ENCODE measurements at places on chromosomes 13 and 19.

DNA sequence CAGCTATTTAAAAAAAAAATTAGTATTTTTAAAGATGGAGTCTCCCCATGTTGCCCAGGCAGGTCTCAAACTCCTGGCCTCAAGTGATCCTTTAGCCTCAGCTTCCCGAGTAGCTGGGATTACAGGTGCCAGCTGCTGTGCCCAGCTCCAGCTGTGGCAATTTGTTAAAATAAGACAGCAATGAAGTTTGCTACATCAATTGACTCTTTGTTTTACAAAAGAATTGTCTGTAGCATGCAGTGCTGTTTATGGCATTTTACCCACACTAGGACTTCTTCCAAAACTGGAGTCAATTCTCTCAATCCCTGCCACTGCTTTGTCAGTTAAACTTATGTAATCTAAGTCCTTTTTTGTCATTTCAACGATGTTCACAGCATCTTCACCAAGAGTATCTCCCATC lies 49.3 kb downstream of the NDFIP2 start:
- no peak for DNase-seq

DNA sequence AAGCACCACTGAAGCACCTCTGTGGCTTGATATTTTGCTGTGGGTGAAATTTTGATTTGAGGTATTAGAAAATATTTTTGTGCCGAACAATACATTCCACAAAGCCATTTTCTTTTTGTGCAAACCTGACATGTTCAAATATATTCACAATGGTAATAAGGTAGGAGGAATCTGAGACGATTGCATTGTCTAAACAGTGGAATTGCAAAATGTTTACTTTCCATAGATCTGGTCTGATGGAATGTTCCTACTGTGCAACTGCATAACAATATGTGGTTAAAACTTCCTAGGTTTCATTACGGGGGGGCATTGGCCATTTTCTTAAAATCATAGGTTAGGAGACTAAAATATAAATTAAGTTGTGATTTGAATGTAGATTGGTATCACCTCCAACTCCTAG lies 42.7 kb upstream of the AKAP11 start:
- no peak for DNase-seq

GRCh38 chr13:47291107-47291656 lies 394.3 kb upstream of the HTR2A start:
- DNase-seq, result no peak

DNA sequence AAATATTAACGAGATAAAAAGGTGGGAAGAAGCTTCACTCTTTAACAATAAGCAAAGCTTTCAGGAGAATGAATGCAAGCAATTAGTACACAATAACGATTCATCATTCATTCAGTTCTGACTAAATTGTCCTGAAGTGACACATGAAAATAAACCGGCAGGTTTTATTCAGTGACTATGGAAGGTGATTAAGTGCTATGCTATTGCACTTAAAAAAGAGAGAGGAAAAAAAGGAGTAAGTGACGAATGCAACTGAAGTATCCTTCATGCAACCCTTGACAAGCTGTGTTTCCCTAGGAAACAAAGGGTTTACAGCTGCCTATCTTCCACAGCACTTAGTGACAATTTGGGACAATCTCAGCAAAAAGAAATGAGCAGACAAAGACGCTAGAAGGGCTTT lies 1.4 kb downstream of the LIG4 start:
- no peak for DNase-seq

GRCh38 chr13:52786766-52787165 lies 47.1 kb upstream of the CNMD start:
- no peak for DNase-seq

DNA sequence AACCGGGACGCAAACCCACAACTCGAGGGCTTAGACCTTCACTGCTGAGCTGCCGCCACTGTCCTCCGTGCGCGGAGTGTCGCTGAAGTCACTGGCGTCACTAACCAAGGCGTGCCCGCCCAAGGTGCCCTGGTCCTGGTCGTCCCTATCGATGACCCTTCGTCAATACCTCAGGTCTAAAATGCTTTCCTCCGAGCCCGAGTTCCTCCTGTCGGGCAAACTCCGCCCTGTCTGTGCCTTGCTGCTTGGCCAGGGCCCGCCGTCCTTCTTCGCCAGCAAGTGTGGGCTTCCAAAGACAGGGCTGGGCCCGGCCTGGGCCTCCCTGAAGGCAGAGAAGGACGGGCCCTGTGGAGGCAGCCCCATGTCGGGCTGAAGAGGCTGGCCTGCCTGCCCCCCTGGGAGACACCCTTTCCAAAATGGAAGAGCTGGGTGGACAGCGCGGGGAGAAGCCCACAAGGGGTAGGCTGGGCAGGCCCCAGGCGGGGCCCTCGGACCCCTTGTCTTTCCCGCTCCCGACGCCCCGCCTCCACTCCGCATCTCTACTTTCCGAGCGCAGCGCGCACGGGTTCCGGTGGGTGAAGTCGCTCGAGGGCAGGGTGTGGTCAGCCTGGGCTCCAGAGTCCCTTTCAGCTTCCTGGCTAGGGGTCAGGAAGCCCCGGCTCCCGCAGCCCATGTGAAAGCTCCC lies 13.4 kb downstream of the RB1 start:
- DNase-seq, result no peak

DNA sequence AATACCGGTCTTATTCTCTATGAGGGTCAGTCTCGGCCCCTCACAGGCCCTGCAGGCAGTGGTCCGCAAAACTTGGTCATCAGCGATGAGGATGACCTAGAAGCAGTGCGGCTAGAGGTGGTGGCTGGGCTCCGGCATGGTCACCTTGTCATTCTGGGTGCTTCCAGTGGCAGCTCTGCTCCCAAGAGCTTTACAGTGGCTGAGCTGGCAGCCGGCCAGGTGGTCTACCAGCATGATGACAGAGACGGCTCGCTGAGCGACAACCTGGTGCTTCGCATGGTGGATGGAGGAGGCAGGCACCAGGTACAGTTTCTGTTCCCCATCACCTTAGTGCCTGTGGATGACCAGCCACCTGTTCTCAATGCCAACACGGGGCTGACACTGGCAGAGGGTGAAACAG lies 1.8 kb downstream of the FREM2 start:
- no peak for DNase-seq

GRCh38 chr19:46002678-46003275 lies 7.5 kb downstream of the CCDC61 start:
- no peak for DNase-seq

DNA sequence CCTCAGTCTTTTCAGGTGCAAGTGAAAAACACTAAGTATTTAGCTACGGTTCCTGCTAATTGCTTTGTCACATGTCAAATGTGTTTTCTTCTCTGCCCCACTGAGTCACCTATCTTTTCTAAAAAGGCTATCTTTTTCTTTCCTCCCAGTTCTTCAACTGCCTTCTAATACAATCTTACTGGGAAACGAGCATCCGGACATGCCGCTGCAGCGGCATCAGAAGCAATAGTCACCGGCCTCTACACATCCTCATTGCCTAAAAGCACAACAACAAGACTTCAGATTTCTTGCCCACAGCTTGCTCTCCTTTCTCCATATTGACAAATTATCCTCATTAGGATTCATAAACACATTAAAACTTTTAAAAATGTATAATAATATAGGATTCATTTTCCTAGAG lies 1.2 kb downstream of the PCDH9 start:
- no peak for DNase-seq

GRCh38 chr19:16470541-16470910 lies 1.2 kb downstream of the EPS15L1 start:
- DNase-seq, result no peak

- DNase-seq, result no peak
Measured at GRCh38 chr19:47134545-47134944, 3.9 kb downstream of the SAE1 start.

DNA sequence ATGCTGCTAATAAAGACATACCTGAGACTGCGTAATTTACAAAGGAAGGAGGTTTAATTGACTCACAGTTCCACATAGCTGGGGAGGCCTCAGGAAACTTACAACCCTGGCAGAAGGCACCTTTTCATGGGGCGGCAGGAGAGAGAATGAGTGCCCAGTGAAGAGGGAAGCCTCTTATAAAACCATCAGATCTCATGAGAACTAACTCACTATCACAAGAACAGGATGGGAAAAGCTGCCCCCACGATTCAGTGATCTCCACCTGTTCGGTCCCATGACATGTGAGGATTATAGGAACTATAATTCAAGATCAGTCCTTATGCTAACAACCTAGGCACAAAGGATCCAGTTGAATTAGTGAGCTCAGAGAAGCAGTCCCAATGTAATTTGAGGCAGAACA lies 59.4 kb downstream of the GPC6 start:
- DNase-seq, result no peak

GRCh38 chr19:50607874-50608785 lies 31.6 kb downstream of the SYT3 start:
- DNase-seq, result peak; percentile 91

- DNase-seq, result no peak
Measured at GRCh38 chr13:40640845-40641458, 25.5 kb downstream of the FOXO1 start.

DNA sequence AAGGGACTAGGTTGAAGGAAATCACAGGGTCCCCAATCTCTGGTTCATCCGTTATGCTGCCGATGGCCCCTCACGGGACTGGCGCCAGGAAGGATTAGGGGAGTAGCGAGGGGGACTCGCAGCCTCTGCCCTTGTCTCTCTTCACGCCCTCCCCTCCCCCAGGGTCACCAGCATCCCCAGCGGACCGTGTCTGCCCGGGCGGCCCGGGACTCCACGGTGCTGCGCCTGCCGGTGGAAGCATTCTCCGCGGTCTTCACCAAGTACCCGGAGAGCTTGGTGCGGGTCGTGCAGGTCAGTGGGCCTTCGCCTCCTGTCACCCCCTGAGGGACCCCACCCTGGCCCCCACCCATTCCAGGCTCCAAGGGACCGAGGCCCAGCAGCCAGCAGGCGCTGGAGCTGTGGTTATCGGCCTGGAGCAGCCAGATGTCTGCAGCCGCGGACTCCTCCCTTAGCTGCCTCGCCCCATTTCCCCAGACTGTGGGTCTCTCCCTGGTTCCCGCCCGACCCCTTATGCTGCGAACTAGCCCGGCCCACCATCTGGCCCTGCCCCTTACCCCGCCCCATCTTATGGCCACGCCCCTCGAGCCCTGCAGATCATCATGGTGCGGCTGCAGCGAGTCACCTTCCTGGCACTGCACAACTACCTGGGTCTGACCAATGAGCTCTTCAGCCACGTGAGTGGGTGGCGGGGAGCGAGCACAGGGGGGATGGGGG lies 5.4 kb downstream of the PNPLA6 start:
- no peak for DNase-seq

- DNase-seq, result no peak
Measured at GRCh38 chr19:43697295-43697694, 18.6 kb upstream of the IRGC start.

DNA sequence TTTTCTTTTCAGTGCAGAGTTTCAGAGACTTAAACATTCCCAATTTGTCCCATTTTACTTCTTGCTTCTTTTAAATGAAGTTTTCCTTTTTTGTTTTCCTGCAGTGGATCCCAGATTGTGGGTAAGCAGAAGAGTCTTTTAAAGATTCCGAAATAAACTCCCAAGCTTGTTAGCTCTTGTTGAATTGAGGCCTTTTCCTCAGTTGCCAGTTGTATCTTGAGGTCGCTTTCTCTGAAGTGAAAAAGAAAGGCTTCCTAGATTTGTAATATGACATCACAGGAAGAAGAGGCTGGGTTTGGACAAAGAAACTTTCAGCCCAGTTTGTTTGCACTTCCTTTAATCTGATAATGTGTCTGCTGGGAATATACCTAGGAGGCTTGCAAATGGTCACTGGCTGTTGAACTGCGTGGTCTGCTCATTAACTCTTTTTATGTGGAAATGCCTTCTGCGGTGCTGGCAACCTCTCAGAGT lies at the start of gene LPAR6:
Gene LPAR6 (minus strand): TSS at position 233 of the 471 bp plus-strand sequence. CDS start 690 bp downstream, outside the sequence.
- DNase-seq, result no peak

DNA sequence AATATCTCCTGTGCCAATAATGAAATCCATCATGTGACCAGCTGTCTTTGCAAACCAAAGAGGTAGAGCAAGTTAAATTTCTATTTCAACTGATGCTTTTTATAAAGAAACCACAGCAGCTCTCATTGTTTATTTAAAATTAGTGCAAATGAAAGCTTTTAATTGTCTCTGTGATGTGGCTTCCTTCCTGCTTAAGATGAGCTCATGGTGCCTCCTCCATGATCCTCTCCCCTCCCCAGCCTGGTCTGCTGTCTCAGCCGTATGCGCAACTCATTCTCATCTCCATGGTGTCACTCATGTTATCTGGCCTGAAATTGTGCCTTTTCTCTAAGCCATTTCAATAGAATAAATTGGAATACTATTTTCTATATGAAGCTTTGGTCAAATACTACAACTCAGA lies 270.6 kb downstream of the FGF14 start:
- DNase-seq, result no peak

- peak; percentile 45 for DNase-seq
Measured at GRCh38 chr13:26996965-26997752, 174.5 kb downstream of the USP12 start.

- no peak for DNase-seq
Measured at GRCh38 chr19:41441321-41441945, 1.5 kb upstream of the ERICH4 start.

DNA sequence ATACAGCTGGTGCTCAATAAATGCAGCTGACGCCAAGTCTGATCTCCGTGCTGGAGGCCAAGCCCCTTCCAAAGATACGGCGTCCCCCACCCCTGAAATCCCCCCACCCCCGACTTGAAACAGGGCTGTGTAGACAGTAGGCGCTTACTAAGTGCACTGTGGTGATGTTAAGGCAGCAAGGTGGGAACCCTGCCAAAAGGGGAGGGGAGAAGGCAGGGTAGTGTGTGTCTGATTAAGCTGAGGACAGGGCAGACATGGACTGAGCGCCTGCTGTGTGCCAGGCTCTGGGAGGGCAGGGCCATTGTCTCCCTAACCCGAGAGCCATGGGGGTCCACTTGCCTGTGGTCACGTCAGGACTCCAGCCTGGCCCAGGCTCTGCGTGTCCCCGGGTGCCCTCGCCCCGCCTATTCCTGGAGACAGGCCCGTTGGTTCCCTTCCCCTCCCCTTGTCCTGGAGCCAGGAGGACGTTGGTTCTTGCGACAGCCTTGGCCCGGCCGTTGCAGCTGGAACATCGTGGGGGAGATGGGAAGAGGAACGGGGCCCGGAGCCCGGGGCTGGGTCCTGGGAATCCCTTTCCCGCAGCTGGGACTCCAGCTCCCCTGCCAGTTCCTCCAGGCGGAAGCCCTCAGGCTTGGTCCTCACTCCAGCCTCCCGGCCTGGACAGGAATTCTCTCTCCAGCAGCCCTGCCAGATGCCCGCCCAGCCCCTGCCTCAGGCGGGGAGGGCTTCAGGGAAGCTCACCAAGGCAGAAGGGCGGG lies 1.7 kb upstream of the ELANE start:
- DNase-seq, result no peak

- DNase-seq, result no peak
Measured at GRCh38 chr13:33756929-33757328, 61.0 kb upstream of the RFC3 start.

- no peak for DNase-seq
Measured at GRCh38 chr13:48891586-48891985, 84.1 kb upstream of the FNDC3A start.

GRCh38 chr19:11649941-11650340 lies 52.7 kb downstream of the ZNF627 start:
- DNase-seq, result no peak

GRCh38 chr13:49217962-49218492 lies 2.1 kb upstream of the MLNR start:
- DNase-seq, result no peak

GRCh38 chr19:35085947-35086346 lies 29.7 kb upstream of the FXYD3 start:
- no peak for DNase-seq
